ENCODE measurements at places on chromosomes 1 and 21. TPM values are rescaled to one million over a fixed set of nuclear protein-coding genes. Genes with fewer than 3 reads are reported as not detected.

IL19 gene
- total RNA-seq = not detected

GRCh38 chr1:183301239-183301638 is 115.2 kb downstream of the LAMC2 start:
- H3K27me3 ChIP-seq = no peaks in the 10 kb centered on the region
- H3K4me1 ChIP-seq = no peaks in the 10 kb centered on the region
- no peaks in the 10 kb centered on the region for H3K36me3 ChIP-seq
- H3K4me3 ChIP-seq = no peak overlapping the region

KIF14 gene
- total RNA-seq = 39.7 TPM

GRCh38 chr1:109508001-109508872 is 1.3 kb downstream of the AMIGO1 start:
- no peak for DNase-seq
- no peak overlapping the region for H3K27ac ChIP-seq
- peaks cover 7% of the 10 kb centered on the region for H3K4me1 ChIP-seq
- H3K27me3 ChIP-seq = no peaks in the 10 kb centered on the region
- H3K4me3 ChIP-seq = no peak overlapping the region

SLAMF9 gene
- total RNA-seq = not detected

SLC30A1 gene
- 12.2 TPM for total RNA-seq

RAP1GAP gene
- total RNA-seq = 37.7 TPM

GRCh38 chr1:15525050-15526020 is 1.3 kb upstream of the DNAJC16 start:
- no peaks in the 10 kb centered on the region for H3K27me3 ChIP-seq
- H3K4me3 ChIP-seq = peak overlapping the region; percentile 93
- H3K4me1 ChIP-seq = peaks cover 14% of the 10 kb centered on the region
- peak overlapping the region; percentile 4 for H3K27ac ChIP-seq

All from A673 (cell line).